Fibroblast of upper back skin (primary cell): ENCODE measurements at places on chromosomes 7 and 10.
A peak's percentile ranks its signal among the peaks of the same experiment; 100 is the strongest.

- no peak for DNase-seq
These were observed 9.9 kb downstream of the NYAP1 start for GRCh38 chr7:100493476-100494264.

DNA sequence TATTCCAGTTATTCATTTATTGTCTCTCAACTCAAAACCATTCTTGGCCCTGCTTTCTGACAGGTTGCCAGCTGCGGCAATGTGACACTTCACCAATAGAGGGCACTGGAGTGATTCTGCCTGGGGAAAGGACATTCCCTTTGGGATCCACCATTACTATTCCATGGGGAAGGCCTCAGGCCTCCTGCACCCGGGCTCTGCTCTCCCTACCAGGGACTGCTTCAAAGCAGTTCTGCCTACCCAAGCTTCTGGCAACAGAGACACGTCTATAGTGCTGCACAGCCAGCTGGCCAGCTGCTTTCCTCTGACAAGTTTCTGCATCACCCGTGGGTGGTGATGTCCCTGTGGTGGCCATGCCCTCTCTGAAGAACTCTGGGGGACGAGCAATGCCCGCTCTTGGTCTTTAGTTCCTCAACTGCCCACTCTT is 163.8 kb downstream of the ELMO1 start:
- peak; percentile 18 for DNase-seq

GRCh38 chr10:92690211-92690914 is 608 bp downstream of the HHEX start:
- peak; percentile 17 for DNase-seq

GRCh38 chr10:58102897-58103296 is 164.8 kb downstream of the IPMK start:
- DNase-seq = no peak

- no peak for DNase-seq
These were observed 2.9 kb downstream of the PITRM1 start for GRCh38 chr10:3169673-3170072.

- no peak for DNase-seq
These were observed 114.0 kb downstream of the PARP12 start for GRCh38 chr7:139948587-139949335.

DNA sequence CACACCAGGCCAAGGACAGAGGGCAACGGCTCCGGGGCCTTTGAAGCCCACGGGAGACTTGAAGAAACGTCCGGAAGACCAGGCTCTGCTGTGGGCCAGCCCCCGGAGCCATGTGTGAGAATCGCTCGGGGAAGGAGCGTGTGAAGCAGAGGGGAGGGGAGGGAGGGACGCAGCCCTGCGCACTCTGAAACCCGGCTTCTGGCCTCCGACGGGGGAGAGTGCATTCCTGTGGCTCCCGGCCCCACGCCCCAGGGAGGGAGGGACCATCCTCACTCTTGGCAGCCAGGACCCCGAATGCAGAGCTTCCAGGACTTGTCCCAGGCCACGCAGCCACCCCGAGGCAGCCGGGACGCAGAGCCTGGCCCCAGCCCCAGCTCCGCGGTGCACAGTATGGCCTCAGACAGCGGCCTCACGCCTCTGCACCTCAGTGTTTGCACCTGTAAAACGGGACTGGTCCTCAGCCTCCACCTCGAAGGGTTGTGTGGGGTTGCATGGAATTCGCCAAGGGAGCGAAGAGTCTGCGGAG is 67.4 kb downstream of the PDGFA start:
- peak; percentile 56 for DNase-seq

DNA sequence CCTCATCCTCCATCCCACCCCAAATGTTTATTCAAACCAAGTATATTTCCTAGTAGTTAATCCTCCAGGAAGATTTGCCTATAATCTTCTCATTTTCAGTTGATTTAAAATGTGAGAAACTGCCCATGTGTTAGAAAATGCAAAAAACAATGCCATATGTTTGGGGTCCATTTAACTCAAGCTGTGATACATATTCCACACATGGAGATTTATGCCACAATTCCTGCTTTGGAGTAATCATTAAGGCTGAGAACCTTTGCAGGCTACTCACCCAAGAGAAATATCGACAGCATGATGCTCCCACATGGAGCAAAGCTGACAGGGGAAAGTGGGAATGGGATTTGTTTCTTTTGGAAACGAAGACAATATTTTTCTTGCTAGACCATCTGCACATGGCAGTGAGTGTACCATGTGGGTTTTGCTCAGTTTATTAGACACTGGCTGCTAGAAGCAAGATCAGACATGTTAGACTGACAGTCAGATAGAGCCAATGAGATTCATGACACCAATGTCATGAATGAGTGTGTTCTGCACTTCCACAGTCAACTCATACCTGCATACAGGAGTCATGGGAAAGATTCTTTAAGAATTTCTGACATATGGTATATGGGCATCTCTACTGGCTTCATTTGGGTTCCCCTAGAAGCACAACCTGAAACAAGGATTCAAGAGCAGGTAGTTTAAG is 3.4 kb upstream of the GRM8 start:
- no peak for DNase-seq

DNA sequence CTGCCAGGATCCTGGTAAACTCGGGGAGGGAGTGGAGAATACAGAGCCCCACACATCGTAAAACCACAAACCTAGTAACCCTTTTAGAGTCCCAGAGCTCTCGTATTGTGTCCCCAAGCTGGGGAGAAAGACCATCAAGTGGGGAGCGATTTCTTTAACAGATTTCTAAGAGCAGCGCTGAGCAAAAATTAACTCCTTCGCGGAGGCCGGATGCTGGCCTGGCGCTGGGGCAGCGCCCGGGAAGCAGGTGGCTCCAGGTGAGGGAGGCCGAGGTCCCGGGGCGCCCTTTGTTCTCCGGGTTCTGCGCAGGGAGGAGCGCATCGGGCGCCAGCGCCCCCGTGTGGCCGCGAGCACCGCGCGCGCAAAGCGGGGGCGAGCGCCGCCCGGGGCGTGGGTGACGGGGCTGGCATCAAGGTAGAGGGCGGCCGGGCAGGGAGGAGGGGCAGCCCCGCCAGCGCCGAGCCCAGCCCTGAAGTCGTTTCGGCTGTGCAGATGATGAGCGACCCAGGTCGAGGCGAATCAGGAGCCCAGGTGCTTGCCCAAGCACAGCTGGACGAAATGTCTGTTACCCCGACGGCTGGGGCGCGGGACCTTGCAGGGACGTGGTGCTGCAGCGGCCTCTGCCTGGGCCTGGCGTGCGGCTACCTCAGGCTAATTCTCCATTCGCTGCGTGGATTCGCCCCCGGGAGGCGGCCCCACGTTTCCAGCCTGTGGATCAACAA is 10.4 kb upstream of the FGFR2 start:
- no peak for DNase-seq
